ENCODE measurements at places on chromosomes 3 and 15.

GRCh38 chr3:39150803-39151631 lies 2.4 kb downstream of the CSRNP1 start:
- peak; percentile 76 for DNase-seq

DNA sequence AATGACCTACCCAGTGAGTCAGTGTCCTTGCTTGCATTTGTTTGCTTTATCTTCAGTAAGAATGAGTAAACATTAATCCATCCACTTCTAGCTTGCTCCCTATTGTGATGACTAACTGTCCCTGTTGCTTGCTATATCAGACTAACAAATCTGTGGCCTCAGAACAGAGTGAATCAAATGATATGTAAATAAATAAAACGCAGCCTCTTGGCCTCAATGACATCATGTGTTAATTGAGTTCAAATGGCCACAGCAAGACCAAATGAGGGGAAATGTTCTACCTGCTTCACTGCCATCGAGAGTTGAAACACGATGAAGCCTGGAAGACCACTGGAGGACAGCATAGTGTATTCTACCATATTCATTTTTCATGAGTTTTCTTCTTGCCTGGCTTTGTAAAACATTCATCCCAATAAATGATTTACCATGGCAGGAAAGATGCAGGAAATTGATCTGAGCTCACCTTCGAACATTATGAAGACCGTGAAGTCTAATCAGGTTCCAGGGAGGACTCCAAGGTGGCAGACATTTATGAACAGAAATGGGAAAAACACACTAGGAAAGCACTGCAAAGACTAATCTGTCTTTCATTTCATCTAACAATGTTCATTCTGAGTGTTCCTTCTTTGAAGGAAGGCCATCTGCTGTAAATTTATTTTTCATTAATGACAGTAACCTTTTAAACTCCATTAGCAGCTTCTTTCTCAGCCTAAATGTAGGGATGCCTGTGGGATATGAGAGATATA lies 1144.5 kb downstream of the TUSC7 start:
- no peak for DNase-seq

DNA sequence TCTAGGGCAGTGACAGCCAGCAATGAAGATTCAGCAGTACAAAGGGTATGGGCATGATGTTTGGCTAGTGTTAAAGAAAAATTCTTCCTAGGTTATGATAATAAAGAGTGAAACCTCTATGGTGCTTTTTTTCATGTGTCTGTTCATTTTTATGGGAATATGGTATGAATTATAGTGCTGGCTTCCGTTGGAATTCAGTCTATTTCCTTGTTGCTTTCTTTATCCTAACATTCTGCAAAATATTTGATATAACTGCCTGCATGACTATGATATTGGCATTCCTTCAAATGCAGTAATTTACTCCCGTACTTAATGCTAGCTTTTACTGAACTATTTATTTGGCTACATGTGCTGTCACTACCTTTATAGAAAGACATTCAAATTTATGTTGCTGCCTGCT lies 57.6 kb upstream of the ATP11B start:
- DNase-seq: no peak

GRCh38 chr3:4821975-4822374 lies 157.3 kb upstream of the BHLHE40 start:
- no peak for DNase-seq

GRCh38 chr3:148187296-148187695 lies 510.4 kb upstream of the AGTR1 start:
- DNase-seq: no peak

- DNase-seq: no peak
These were observed 336.0 kb downstream of the CACNA2D3 start for GRCh38 chr3:54458357-54458756.

DNA sequence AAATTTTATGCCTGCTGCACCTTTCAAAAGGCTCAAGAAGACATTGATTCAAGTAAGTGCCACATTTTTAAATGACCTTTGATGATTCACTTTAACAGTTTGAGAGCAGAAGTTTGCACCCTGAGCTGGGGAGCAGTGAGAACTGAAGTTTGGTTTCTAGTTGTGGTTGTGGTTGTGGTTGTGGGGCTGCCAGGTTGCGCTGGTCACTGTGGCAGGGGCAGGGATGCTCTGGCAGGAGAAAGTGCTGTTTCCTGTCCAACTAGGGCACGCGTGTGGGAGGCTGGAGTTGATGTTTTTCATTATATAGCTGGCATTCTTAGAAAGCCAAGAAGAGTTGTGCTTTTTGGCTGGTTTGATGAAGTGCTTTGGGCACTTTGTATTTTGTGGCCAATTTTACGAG lies 339.7 kb upstream of the NR2F2 start:
- no peak for DNase-seq

DNA sequence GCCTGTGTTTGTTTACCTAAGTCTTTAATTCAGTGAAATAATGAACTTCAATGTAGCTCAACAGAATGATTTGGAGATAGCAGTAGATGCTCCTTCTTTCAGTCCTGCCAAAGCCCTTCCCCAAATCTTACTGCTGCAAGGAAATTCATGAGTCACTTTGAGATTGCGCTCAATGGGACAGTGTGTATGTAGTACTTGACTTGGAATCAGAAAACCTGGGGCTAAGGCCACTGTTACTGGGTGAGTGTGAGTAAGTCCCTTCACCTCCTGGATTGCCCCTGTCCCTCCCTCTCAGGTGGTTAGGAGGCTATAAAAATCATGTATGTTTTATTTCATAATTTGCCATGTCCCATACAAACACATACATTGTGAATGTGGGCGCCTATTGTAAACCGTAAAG lies 29.9 kb downstream of the ATP13A5 start:
- no peak for DNase-seq

DNA sequence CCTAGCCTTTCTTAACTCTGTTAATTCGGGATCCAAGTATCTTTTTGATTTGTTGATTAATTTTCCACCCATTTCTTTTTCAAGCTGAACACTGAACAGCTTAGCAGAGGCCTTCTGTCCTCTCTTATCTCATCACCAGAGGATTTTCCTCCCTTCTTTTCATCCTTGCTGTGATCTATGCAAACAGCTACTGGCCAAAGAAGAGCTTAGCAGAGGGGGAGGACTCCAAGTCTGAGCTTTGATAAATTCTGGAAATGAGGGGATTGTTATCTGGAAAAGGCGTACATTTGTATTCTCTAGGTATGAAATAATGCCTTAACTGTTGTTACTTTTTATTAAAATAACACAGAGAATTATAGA lies 13.4 kb downstream of the DZIP3 start:
- DNase-seq: peak; percentile 42

GRCh38 chr3:78545827-78546226 lies 1222.0 kb downstream of the ROBO1 start:
- no peak for DNase-seq

DNA sequence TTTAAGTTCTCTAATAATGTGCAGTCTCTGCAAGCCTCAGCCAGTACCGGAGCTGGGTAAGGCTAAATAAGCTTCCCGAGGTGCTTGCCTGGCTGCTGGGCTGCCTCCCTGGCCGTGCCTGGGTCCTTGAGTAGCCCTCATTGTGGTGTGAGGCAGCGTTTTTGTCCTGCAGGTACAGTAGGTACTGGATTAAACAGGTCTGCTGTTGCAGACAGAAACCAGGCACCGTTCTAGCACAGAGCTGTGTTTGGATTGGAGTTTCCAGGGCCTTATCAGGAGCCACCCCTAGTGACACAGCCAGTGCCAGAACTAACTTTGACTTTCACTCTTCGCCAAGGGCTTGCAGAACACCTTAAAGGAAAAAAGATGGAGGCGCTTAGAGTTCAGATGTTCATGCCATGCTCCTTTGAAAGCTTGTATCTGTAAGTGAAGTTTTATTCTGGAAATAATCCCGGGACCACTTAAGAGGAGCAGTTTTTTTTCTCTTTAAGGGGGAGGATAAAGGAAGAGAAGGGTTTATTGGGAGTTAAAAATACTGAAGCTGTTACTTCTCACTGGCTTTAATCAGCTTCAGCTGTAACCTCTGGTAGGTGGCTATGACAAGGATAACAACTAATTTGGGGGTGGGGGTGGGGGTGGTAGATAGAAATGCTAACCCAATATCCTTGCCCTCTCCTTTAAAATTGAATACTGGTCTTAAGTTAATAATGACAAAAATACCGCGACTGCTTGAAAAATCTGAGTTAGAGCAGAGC lies 126.8 kb downstream of the MITF start:
- peak; percentile 10 for DNase-seq

GRCh38 chr3:150439657-150440056 lies 31.6 kb downstream of the TSC22D2 start:
- no peak for DNase-seq

Data from neural progenitor cell (in vitro differentiated cells).